ENCODE measurements at places on chromosomes 16 and 17.

DNA sequence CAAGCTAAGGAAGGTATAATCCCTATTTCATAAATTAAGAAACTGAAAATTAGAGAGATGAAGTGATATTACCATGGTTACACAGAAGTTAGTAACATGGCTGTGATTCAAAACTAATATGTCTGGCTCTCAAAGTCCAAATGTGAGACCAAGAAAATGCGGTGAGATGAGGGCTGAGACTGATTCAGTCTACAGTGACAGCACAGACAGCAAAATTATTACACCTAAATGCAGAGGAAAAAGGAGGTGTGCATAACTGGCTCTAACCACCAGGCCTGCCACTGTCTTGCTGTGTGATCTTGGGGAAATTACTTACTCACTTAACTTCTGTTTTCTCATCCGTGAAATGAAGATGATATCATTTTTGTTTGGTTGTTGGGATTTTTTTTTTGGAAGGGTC, 270.0 kb upstream of the SOX9 start:
- no peak for DNase-seq

DNA sequence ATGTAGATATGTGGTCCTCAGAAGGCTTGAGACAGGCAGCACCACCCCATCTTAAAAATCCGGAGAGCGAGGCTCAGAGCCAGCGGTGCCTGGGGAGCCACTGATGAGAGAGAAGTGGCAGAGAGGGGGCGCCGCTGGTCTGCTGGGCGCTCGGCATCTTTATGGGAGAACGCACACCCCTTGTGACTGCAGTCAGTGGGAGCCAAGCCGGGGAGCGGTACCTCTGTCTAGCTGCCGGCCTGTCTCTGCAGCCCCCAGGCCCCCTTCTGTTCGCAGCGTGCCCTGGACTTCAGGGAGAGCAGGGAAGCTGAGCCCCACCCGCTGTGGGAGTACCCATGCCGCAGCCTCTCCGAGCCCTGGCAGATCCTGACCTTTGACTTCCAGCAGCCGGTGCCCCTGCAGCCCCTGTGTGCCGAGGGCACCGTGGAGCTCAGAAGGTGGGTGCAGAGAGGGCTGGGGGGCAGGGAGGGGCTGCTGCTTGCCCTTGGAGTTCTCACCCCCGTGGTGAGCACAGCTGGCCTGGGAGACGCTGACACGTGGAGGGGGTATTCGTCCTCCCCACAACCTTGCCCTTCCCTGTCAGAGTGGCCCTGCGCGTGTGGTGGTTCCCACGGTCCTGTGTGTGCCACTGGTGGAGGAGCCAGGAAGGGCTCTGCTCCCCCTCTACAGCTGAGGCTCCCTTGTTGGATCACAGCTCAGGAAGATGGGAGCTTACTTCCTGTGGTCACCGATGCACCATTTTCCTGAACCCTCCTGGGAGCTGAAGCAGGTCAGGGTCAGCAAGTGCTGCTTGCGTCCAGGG, 44.8 kb downstream of the PRMT7 start:
- DNase-seq, result no peak

DNA sequence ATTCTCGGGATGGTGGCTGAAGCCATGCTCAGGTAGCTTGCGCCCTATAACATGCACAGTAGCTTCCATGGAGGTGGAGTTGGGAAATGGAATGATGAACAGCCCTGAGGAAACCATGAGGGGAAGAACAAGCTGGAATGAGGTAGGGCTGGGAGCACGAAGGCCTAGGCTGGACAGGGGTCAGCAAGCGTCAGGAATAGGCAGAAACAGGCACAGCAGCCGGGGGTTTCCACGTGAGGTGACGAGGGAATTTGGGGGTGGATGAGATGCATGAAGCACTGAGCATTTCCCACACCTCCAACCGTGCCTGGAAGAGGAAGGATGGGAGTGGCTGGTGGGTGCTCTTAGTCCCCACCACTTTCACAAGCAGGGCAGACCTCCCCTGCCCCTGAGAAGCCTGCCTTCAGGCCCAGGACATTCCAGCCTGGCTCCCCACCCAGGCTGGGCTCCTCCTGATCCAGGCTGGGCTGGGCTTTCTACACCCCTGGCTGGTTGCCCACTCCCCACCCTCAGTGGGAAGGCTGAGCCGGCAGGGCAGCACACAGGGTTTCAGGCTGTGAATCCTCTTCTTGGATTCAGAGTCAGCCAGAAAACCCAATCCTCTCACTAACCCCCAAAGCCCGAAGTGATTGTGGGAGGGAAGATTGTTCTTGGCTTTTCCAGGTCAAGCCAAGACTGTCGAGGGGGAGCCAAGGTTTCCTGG, 21.9 kb downstream of the PLEKHG4 start:
- no peak for DNase-seq

- peak; percentile 85 for DNase-seq
Observed at GRCh38 chr16:87583453-87584131, 18.7 kb upstream of the JPH3 start.

GRCh38 chr17:55990332-55991006, 162.8 kb upstream of the ANKFN1 start:
- no peak for DNase-seq
